ENCODE measurements at places on chromosomes 6 and 20. TPM values are rescaled to one million over a fixed set of nuclear protein-coding genes. Genes with fewer than 3 reads are reported as not detected.

- no peak for DNase-seq
These were observed 182.5 kb downstream of the ATXN1 start for GRCh38 chr6:16578695-16579285.

DNA sequence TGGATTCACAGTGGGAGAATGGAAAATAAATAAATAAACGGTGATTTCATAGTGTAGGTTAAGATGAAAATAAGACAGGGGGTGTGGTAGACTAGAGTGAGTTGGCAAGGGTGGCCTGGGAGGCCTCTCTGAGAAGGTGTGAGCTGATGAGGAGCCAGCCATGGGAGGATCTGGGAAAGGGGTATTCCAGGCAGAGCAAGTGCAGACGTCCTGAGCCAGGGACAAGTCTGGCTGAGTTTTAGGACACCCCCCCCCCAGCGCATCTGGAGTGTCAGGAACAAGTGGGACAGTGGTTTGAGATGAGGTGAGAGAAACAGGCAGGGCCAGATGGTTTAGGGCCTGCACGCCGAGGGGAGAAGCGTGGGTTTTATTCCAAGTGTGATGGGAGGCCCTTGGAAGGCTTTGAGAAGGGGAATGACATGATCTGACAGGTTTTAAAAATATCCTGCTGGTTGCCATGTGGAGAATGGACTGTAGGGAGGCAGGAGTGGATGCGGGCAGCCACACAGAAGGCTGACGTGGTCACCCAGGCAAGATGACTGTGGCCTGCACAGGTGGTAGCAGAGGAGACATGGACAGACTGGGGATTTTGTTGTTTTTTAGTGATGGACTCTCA lies 21.1 kb upstream of the CCM2L start:
- no peak for DNase-seq

DNA sequence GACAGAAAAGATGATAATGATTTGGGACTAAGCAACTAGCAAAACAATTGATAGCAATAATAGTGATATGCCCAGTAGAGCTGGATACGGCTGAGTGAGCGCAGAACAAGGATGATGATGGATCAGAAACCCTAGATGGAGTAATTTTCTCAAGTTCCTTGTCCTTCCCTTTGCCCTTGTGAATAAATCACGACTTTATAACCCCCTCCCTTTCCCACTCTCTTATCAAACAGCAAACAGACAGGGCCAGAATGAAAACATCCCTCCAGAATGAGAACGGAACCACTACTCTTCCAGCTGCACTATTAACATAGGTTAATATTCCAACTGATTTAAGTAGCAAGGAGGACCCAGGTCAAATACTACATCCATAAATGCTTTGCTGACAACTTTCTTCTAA lies 1.3 kb upstream of the MTFR2 start:
- DNase-seq = no peak

DNA sequence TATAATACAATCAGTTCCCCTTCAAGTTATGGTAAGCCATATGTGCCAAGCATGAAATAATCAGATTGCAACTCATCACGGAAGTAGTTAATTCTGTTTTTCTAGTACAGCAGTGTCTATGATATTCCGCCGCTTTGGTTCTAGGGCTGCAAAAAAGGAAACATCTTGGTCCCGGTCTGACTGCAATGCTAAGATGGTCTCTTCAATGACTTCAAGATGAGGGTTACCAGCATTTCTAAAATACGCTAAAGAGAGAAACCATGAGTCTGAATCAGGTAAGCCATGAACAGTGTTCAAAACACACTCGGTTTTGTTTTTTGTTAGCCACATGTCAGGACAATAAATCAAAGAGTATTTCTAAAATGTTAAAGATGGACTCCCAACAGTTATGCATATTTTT lies 3.2 kb upstream of the ANKRD60 start:
- DNase-seq = no peak

- DNase-seq = no peak
These were observed 144.8 kb downstream of the TTLL2 start for GRCh38 chr6:167469672-167470071.

DNA sequence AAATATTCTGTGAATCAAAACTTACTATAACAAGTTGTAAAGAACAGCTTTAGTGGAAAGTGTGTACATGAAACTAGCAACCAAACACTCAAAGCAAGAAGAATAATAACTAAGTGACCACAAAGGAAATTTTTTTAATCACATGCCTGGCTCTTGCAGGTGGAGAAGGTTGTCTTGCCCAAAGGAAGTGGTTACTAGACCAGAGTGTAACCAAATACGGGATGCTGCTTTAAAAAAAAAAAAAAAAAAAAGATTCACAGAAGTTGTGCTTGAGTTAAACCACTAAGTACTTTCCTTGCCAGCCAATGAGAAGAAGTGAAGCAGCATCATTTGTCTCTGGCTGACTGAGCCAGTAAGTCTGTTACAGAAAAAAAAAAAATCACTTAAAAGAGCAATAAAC lies 19.1 kb upstream of the HLA-DQB1 start:
- no peak for DNase-seq

- DNase-seq = no peak
These were observed 9.1 kb upstream of the ZNF133 start for GRCh38 chr20:18279242-18279641.

DNA sequence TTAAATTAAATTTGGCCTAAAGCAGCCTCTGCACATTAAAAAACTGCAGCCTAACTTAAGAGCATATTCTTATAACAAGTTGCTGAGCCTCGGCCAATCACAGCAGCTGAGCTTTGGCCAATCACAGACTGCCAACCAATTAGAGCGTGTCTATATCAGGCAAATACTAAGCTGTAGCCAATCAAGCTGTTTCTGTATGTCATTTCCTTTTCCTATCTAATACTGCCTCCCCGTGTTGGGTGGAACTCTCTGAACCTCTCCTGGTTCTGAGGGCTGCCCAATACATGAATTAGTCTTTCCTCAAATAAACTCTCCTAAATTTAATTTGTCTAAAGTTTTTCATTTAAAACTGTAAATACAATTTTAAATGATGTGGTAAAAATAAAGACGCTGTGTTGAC lies 3.9 kb upstream of the TMEM244 start:
- DNase-seq = no peak

Gene CCM2L
- polyA plus RNA-seq = 7.3 TPM

All from left renal cortex interstitium (tissue), 4 donors.